ENCODE measurements at places on chromosomes 2 and 18. TPM values are rescaled to one million over a fixed set of nuclear protein-coding genes. Genes with fewer than 3 reads are reported as not detected.

- no peak overlapping the region for H3K4me3 ChIP-seq
- H3K4me1 ChIP-seq: no peaks in the 10 kb centered on the region
- H3K27ac ChIP-seq: no peak overlapping the region
- H3K27me3 ChIP-seq: no peaks in the 10 kb centered on the region
- no peaks in the 10 kb centered on the region for H3K36me3 ChIP-seq
- DNase-seq: no peak
These were observed 59.4 kb upstream of the XPO1 start for GRCh38 chr2:61597300-61598289.

DNA sequence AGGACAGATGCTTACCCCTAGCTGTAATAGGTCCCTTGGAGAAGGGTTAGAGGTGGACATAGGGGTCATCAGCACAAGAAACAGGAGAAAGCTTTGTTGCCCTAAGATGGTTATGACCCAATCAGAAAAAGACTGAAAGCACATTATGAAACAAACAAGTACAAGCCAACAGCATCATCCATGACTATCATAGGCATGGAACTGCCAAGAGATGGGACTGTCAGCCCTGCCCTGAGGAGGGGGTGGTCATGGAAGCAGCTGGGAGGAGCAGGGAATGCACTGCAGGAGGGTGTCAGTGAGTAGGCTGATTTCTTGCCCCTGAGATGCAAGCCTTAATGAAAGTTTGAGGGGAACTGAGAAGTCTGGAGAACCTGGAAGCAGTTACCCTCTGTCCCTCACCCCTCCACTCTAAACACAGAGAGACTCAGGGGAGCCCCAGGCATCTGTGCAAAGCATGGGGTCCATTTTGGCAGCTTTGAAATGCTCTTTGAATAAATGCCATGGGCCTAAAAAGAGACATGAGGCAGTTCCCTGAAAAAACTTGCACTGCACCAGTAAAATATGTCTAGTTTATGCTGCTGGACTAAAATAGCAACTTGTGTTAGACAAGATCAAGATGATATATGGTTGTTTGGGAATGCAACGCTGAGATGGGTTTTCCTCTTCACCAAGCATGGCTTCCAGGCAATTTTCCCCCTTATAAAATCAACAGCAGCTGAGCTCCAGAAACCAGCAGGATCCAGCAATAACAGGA is 122.7 kb upstream of the ZFP36L2 start:
- peak overlapping the region; percentile 87 for H3K27ac ChIP-seq
- peak; percentile 82 for DNase-seq
- H3K4me1 ChIP-seq: no peaks in the 10 kb centered on the region
- no peaks in the 10 kb centered on the region for H3K36me3 ChIP-seq
- no peaks in the 10 kb centered on the region for H3K27me3 ChIP-seq
- no peak overlapping the region for H3K4me3 ChIP-seq

DNA sequence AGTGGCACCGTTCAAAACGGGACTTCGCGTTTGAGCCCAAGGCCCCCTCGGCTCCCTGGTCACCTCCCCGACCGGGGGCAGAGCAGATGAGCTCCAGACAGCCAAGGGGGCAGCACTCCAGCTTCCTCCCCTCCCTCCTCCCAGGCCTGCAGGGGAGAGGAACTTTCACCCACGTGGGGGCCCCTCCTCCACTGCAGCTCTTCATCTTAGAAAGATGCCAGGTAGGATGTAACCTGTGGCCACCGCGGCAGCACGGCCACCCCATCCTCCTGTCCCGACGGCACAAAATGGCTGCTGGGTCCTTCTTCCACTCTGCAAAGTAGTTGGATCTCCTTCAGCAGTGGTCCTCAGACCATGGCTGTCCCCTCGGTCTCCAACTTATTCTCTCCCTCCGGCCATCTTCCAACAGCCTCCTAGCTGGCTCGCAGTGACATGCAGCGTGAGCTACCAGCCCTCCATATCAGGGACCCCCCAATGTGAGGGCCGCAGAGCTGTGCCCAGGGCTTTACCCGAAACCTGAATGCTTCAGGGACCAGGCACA is 94.5 kb upstream of the ID2 start:
- no peak overlapping the region for H3K4me3 ChIP-seq
- H3K27me3 ChIP-seq: no peaks in the 10 kb centered on the region
- H3K4me1 ChIP-seq: peaks cover 18% of the 10 kb centered on the region
- no peak overlapping the region for H3K27ac ChIP-seq
- no peaks in the 10 kb centered on the region for H3K36me3 ChIP-seq

DNA sequence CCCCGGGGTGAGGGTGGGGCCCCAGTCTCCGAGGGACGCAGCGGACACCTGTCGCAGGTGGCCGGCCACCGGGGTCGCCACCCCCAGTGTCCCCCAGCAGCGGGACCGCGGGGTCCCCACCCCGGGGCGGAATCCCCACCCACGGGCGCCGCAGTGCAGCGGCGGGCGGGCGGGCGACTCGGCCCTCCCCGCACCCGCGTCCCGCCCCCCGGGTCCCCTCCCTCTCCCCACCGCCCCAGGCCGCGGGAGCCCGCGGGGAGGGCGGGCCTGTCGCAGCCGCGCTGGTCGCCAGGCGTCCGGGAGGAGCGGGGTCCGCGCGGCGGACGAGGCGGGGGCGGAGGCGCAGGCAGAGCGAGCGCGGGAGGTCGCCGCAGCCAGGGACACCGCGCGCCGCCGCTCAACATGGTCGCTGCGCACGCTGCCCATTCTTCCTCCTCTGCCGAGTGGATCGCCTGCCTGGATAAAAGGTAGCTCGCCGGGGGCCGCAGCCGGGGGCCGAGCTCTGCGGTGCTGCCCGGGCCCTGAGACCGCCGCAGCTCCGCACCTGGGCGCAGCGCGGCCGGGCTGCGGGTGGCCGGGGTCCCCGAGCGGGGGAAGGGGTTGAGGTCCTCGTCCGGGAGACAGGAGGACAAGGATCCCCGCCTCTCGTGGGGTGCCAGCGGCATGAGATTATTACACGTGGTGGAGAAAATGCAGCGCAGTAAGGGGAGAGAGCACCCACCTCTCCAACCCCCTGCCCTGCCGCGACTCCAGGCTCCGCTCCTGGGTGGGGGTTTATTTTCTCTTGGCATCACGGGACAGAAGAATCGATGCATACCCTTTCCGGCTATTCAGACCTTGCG is at the start of gene RAPGEF4:
Gene RAPGEF4, plus strand, starts transcription at position 264 of the 842 bp plus-strand sequence. Its CDS starts 139 bp downstream, at position 403.
- H3K36me3 ChIP-seq: no peaks in the 10 kb centered on the region
- no peak for DNase-seq
- H3K4me3 ChIP-seq: no peak within 1 kb of the TSS
- H3K27me3 ChIP-seq: peaks cover 22% of the 10 kb centered on the region

GRCh38 chr2:195468771-195469170 is 188.3 kb upstream of the SLC39A10 start:
- H3K4me3 ChIP-seq: no peak overlapping the region
- no peaks in the 10 kb centered on the region for H3K36me3 ChIP-seq
- no peak overlapping the region for H3K27ac ChIP-seq
- no peaks in the 10 kb centered on the region for H3K4me1 ChIP-seq
- H3K27me3 ChIP-seq: no peaks in the 10 kb centered on the region

GRCh38 chr18:44771956-44772917 is 91.5 kb downstream of the SETBP1 start:
- H3K36me3 ChIP-seq: no peaks in the 10 kb centered on the region
- H3K4me3 ChIP-seq: no peak overlapping the region
- DNase-seq: peak; percentile 74
- peak overlapping the region; percentile 30 for H3K27ac ChIP-seq
- H3K27me3 ChIP-seq: no peaks in the 10 kb centered on the region

GRCh38 chr2:155161314-155161713 is 462.8 kb downstream of the KCNJ3 start:
- no peaks in the 10 kb centered on the region for H3K4me1 ChIP-seq
- no peak for DNase-seq
- H3K36me3 ChIP-seq: no peaks in the 10 kb centered on the region
- no peaks in the 10 kb centered on the region for H3K27me3 ChIP-seq
- H3K4me3 ChIP-seq: no peak overlapping the region

The SERPINB5 gene
- total RNA-seq: not detected

DNA sequence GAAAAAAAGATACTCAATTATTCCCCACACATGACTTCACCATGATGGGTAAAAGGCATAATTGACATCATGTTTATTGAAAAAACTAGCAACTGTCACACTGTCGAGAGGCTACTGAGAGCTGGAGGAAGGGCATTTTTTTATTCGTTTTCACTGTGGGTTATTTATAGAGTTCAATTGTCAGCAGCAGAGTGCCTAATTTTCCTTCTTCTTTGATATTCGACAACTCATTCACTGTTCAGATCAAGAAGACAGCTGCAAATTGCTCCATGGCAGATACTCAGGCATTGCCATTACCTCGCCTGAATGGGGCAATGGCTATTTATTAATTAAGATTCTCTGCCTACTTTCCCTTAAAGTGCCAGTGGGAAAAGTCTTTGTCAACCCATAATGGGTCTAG is 197.5 kb upstream of the NRP2 start:
- H3K27me3 ChIP-seq: no peaks in the 10 kb centered on the region
- H3K4me3 ChIP-seq: no peak overlapping the region
- no peaks in the 10 kb centered on the region for H3K36me3 ChIP-seq
- no peak overlapping the region for H3K27ac ChIP-seq

DNA sequence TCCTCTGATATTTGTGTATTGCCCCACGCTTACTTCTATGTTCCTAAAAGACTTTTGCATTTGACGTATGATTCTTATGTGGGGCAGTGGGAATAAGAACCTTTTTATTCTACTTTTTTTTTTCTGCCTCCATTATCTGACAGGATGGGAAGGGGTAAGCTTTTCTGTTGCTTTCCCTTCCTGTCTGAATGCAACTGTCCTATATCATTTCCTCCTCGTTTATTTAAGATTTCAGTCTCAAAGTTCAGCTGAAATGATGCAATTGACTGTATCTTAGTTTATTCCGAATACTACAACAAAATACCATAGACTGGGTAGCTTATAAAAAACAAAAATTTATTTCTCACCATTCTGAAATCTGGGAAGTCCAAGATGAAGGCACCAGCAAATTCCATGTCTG is 24.1 kb upstream of the HNMT start:
- DNase-seq: no peak
- H3K36me3 ChIP-seq: no peaks in the 10 kb centered on the region
- H3K27ac ChIP-seq: no peak overlapping the region
- H3K4me1 ChIP-seq: no peaks in the 10 kb centered on the region
- no peak overlapping the region for H3K4me3 ChIP-seq

GRCh38 chr2:223522796-223523195 is 79.4 kb downstream of the SCG2 start:
- H3K36me3 ChIP-seq: no peaks in the 10 kb centered on the region
- no peak overlapping the region for H3K27ac ChIP-seq
- DNase-seq: no peak
- no peaks in the 10 kb centered on the region for H3K4me1 ChIP-seq
- H3K4me3 ChIP-seq: no peak overlapping the region
- no peaks in the 10 kb centered on the region for H3K27me3 ChIP-seq

DNA sequence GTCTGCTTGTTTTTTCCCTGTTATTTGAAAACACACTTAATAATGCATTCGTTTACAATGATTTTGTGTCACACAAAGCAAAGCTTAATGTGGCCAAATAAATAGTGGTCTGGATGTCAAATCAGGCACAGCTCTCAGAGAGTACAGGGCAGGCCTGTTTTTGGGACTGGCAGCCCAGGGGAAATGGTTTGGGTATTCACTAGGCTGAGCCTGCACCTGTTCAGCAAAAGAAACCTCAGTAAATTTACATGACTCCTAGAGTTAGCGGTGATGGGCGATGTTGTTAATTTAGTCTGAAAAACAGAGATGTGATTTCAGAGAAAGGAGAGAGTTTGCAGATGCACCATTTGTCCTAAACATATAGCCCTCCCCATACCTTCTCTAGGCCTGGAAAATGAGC is 197.1 kb downstream of the ALK start:
- no peak for DNase-seq
- no peaks in the 10 kb centered on the region for H3K27me3 ChIP-seq
- H3K4me3 ChIP-seq: no peak overlapping the region
- H3K27ac ChIP-seq: no peak overlapping the region
- no peaks in the 10 kb centered on the region for H3K36me3 ChIP-seq

DNA sequence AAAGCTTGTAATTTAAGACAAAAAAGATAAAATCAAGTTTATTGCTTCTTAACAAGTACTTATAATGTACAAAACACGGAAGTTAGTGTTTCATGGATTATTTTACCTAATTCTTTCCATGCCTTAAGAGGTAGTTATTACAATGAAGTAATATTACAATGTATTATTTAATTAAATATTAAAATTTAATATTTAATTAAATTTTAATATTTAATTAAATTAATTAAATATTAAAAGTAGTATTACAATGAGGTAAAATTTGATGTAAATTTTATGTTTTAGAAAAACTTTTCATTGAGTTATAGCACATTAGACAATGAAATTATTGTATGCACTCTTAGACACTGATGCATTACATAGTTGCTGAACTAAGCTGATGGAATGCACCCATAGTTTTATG is 220.7 kb upstream of the NETO1 start:
- no peaks in the 10 kb centered on the region for H3K36me3 ChIP-seq
- no peak overlapping the region for H3K4me3 ChIP-seq
- no peak overlapping the region for H3K27ac ChIP-seq

The DYSF gene
- 12.5 TPM for total RNA-seq

The GALNT5 gene
- under 0.01 TPM for total RNA-seq

DNA sequence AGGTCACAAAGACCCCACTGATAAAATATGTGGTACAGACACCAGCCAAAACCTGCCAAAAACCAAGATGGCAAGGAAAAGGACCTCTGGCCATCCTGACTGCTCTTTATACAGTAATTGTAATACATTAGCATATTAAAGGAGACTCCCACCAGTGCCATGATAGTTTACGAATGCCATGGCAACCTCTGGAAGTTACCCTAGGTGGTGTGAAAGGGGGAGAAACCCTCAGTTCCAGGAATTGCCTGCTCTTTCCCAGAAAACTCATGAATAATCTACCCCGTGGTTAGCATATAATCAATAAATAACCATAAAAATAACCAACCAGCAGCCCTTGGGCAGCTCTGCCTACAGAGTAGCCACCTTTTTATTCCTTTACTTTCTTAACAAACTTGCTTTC is 129.8 kb upstream of the EPB41L3 start:
- H3K27ac ChIP-seq: no peak overlapping the region
- H3K27me3 ChIP-seq: no peaks in the 10 kb centered on the region
- H3K4me1 ChIP-seq: no peaks in the 10 kb centered on the region
- no peak overlapping the region for H3K4me3 ChIP-seq
- no peaks in the 10 kb centered on the region for H3K36me3 ChIP-seq

DNA sequence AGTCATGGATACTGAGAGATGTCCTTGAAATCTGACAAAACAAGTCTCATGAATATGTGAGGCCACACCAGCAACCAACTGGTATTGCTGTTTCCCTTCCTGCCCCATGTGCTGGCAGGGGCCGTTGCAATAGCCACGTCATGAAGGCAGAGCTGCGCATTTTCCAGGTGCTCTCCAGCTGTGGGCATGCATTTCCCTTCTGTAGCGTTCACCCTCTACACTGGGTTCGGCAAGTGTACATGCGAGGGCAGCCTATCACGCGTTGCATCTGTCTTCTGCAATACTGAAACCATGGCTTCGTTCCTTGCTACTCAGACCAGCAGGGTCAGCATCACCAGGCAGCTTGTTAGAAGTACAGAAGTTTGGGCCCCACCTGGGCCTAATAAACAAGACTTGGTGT is 17.4 kb downstream of the ARL4C start:
- no peaks in the 10 kb centered on the region for H3K36me3 ChIP-seq
- H3K27ac ChIP-seq: no peak overlapping the region
- no peak overlapping the region for H3K4me3 ChIP-seq
- DNase-seq: peak; percentile 30
- no peaks in the 10 kb centered on the region for H3K4me1 ChIP-seq

- peak overlapping the region; percentile 7 for H3K4me3 ChIP-seq
- H3K36me3 ChIP-seq: no peaks in the 10 kb centered on the region
- H3K4me1 ChIP-seq: peaks cover 99% of the 10 kb centered on the region
- DNase-seq: peak; percentile 74
These were observed 174.8 kb downstream of the HDAC4 start for GRCh38 chr2:239225871-239226561.

The LBX2 gene
- not detected for total RNA-seq

All from sigmoid colon (tissue), 7 donors.